ENCODE measurements at places on chromosomes 5 and 9.

GRCh38 chr5:57348376-57349140 is 134.1 kb downstream of the ACTBL2 start:
- no peak for DNase-seq

DNA sequence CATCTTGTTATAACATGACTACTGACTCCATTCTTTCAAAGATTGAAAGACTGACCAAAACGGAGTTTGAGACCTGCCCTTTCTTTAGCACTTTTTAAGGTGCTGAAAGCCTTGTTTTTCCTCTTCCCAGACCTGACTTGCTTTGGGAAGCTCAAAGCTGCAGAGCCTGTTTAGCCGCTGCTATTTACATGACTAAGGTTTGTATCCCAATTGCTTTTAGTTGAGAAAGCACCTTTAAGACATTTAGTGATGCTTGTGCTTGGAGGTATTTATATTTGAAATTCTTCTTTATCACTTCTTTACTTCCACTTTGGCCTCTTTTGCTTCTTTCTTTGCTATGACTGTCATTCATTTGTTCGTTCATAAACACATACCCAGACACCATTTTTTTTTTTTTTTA is 182.6 kb upstream of the ELL2 start:
- DNase-seq = no peak

- peak; percentile 84 for DNase-seq
Measured at GRCh38 chr9:92325269-92325990, at the start of the genes CENPP and NOL8. CENPP (plus strand) TSS chr9:92325953. NOL8 (minus strand) TSS chr9:92325350; CDS start chr9:92324161, 1,189 bp downstream.

GRCh38 chr5:76675364-76675763 is 40.6 kb upstream of the F2R start:
- DNase-seq = no peak

GRCh38 chr9:121349009-121349408 is 21.0 kb downstream of the STOM start:
- DNase-seq = no peak

- DNase-seq = no peak
Measured at GRCh38 chr9:135299651-135300345, 179.8 kb upstream of the PPP1R26 start.

DNA sequence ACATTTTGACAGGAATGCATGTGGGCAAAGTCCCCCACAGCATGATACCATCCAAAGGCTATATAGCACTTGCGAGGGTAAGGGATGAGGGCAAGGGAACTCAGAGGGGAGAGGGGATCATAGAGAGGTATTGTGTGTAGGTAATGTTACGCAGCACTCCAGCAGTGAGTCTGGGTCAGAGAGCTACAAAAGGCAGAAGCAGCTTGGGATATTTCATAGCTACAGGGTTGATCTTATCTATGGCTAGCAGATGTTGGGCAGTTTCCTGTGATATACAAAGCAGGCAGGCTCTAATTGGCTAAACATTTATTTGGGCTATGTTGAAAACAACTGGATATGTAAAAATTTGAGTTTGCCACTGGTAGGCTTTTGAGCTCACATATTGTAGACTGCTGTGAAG is 17.8 kb upstream of the SLCO4C1 start:
- DNase-seq = no peak

DNA sequence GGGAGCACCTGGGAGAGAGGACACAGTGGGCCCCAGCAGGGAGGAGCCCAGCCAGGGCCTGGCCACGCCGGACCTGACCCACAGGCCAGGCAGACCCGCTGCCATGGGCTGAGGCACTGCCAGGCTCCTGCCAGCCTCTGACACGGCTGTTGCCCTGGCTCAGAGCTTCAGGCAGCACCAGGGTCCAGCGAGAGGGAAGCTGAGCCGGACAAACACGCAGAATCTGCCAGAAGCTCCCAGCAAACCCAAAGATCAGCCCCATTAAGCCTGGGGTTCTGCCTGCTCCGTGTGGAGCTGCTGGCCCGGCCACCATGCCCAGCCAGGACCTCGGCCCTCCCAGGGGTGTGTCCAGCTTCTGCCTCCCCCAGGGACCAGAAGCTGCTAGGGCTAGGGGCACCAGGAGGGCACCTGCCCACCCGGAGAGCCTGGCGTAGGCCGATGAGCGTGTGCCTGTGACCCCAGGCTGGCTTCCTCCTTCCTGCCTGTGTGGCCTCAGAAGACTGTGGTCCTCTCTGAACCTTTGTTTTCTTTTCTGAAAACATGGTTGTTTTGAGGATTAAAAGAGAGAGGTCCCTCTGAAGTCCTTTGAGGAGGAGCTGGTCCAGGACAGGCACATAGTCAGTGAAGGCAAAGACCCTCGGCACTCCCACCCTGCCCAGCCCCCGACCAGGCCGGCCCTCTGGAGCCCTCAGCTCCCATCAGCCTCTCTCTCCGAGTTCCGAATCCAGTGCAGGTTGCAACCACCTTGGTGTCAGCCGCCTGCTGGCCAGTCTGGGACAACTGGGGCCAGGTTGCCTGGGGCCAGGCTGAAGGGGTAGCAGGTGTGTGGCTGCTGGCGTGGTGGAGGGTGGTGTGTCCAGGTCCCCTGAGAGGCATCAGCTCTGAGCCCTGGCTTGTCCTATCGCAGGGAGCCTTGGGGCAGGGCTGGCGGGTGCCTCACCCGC is 39.6 kb downstream of the KCNT1 start:
- DNase-seq = no peak

GRCh38 chr5:95837492-95837891 is 15.0 kb upstream of the GLRX start:
- DNase-seq = no peak

GRCh38 chr5:109953761-109954160 is 264.0 kb downstream of the MAN2A1 start:
- no peak for DNase-seq

- DNase-seq = no peak
Measured at GRCh38 chr9:86859056-86859455, 88.2 kb downstream of the GAS1 start.

DNA sequence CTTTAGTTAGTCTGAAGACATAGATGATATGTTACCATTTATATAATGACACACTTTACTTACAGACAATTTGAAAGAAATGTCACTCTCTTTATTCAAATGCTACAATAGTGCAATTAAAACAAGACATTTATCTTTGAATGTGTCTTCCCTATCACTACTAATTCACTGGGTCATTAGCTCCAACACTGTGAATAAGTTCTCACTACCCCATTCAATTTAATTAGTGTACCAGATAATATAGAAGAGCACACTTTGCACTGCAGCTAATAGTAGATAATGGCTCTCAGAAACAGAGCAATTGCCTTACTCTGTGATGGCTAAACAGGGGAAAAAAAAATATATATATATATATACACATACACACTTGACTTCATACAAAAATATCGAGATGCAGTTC is 497.0 kb downstream of the DTWD2 start:
- no peak for DNase-seq

DNA sequence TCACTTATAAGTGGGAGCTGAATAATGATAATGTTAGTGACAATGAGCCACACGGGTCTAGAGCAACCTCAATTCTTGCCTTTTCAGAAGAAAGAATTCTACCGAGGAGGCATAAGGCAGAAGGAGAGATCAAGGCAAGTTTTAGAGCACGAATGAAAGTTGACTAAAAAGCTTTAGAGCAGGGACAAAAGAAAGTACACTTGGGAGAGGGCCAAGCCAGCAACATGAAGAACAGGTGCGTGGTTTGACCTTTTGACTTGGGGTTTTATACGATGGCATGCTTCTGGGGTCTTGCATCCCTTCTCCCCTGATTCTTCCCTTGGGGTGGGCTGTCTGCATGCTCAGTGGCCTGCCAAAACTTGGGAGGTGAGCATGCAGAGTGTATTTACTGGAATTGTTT is 12.5 kb upstream of the OXCT1 start:
- DNase-seq = no peak

- DNase-seq = no peak
Measured at GRCh38 chr9:135927195-135928013, 20.1 kb upstream of the CAMSAP1 start.

DNA sequence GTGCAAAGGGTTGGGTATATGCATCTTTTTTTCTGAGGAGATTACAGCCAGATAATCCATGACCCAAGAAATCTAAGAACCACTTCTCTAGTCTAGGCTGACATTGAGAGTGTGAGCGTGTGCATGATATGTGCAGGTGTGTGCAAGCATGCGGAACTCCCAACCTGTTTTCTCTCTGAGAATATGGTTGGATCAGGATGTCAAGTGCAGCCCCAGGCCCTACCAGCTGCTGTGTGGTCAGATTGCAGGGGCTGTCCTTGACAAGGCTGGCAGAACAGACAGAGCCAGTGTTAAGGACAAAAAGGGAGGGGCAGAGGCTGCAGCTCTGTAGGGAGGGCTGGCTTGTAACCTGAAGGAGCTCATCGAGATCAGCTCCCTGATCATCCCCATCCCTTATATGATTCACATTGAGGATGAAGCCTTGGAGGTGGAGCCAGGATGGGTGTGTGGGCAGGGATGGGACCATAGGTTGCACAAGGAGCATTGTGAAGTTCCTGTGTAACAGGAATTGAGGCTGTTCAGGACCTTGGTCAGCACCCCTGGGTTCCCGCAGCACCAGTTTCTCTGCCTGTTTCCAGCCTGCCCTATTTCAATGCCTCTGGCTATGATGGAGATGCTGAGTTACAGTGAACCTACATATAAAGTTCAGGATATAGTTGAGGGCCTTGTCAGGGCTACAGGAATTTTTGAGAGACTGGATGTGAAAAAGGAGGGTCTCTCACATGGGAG is 52.6 kb upstream of the ARAP3 start:
- peak; percentile 56 for DNase-seq
